ENCODE measurements at places on chromosomes 6 and 20.

DNA sequence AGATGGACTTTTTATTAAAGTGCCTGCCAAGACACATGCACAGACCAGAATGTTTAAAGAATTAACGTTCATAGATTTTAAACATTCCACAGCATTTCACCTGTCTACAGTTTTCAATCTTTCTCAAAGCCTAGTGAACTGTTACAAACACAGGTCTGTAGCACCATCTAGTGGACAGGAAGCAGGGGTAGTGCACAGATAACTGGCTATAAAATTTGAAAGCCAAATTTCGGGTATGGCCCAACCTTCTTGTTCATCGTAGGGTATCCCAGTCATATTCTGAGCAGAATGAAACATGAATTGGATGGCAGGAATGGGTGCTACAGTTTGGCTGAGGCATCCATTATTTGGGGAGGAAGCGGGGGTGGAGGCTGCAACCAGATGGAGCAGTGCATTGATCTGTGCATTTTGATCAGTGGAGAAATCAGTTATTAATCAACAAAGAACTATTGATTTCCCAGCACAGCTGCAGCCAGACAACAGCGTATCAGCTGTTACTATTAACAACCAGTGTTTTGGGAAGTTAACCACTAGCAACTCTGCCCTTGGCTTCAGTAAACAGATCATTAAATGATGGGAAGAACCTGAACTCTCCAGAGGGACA, 56.1 kb upstream of the B3GAT2 start:
- no peak for DNase-seq

- no peak for DNase-seq
Measured at GRCh38 chr6:47701363-47701762, 3.0 kb downstream of the ADGRF4 start.

DNA sequence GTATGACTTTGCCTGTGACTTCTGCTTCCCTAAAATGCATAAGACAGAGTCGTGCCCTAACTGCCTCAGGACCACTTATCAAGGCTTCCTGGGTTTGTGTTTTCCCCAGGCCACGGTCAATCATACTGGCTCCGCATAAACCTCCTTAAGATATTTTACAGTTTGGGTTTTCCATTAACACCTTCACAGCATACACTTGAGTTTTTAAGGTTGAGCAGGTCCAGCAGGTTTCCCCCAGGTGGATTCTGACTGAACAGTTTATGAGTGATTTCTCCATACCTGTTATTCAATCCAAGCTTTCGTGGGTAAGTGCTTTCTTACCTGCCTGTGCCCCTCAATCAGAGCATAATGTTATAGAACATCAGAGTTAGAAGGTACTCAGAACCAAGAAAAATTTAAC, 39.3 kb downstream of the NINL start:
- no peak for DNase-seq

GRCh38 chr6:144920391-144920961, 635.3 kb downstream of the UTRN start:
- DNase-seq: no peak

Measured in right cardiac atrium (tissue), 5 donors.